ENCODE measurements at places on chromosomes 1 and 21. TPM values are rescaled to one million over a fixed set of nuclear protein-coding genes. Genes with fewer than 3 reads are reported as not detected.

GRCh38 chr1:117342397-117342796 lies 24.9 kb upstream of the MAN1A2 start:
- DNase-seq: no peak

ERICH3 gene
- not detected for total RNA-seq

DNA sequence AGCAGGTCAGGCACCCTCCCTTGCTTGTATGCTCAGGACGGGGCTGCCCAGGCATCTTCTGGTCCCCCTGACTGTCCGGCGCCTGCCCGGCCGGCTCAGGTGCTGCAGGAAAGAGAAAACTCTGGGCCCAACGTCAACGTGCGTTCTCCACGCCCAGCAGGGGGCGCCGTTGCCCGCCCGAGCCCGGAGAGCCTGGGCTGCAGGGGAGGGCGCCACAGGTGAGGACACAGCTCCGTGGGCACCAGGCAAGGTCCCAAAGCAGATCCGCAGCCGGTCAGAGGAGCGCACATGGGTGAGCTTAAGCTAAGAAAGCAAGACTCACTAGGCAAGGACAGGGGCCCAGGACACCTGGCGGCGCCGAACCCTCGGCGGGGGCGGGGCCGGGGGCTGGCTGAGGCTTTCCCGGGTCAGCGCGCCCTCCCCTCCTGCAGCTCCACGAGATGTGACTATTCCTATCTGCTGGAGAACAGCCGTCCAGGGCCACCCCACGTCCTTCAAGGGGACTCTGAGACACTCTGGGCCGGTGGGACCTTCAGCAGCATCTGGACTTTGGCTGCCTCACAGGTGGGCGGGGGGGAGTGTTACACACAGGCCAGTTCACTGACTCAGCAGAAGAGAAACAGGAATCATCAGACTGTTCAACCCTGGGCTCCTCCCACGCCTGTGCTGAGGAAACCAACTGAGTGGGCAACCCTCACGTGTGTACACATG lies 29.3 kb downstream of the KRTAP10-1 start:
- peak; percentile 13 for DNase-seq

S100A2 gene
- 4.0 TPM for total RNA-seq

DNA sequence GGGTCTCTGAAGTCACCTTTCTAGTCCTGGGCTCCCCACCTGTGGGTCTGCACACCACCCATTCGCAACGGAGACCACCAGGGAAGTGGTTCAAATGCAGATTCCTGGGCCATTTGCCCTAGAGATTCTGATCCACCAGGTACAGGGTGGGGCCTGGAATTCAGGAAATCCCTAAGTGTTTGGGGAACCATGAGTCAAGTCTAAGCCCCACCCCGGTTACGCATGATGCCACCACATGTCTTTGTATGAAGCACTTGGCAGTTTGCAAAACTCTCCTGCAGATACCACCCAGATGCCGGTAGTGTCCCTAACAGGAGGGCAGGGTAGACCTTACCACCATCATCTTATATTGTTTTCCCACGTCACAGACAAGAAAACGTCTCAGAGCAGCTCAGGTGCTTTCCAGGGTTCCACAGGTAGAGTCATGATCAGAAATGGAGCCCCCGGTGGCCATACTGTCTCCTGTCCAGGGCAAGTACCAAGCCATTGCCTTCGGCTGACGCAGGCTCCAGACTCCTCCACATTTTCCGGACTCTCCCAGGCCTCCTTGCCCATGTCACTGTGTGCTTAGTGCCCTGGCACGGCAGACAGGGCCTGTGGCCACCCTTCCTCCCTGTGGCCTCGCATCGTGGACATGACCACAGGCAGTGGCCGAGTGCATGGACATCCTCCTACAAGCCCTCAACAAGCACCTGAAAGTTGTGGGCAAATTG lies 89.2 kb upstream of the TMEM51 start:
- DNase-seq: no peak

CD5L gene
- total RNA-seq: not detected

IFI44L gene
- total RNA-seq: 16.1 TPM

DNA sequence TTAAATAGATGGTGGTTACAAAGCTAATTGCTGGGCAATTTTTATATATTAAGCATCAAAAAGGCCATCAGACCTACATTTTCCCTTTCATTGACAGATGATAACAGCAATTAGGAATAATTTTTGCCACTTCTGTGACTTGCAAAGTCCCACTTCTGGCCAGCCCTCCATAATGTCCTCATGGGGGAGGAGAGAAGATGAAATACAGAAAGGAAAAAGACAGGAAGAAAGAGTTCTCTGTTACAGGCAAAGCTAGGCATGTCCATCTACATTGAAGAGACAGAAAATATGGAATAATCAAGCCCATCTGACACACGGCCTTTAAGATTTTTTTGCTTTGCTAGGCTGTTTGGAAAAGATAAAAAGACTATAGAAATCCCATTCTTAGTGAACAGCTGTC lies 108.0 kb downstream of the ENAH start:
- no peak for DNase-seq

LMOD1 gene
- not detected for total RNA-seq

PODN gene
- not detected for total RNA-seq

DNA sequence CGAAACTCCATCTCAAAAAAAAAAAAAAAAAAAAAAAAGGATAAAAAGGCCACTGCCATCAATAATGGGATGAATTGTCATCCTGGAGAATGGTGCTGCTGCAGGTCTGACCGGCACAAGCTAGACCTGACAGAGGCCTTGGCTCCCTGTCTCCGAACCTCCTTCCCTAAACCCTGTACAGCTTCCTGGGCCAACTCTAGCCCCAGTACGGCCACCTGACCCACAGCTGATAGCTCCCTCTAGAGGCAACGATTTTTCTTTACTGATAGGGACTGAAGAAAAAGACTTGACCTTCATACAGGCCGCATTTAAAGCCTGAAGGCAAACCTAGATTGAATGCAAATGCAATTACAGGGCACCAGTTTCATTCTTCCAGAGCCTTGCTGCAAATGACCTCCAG lies 30.7 kb downstream of the NOL9 start:
- DNase-seq: peak; percentile 39

DNA sequence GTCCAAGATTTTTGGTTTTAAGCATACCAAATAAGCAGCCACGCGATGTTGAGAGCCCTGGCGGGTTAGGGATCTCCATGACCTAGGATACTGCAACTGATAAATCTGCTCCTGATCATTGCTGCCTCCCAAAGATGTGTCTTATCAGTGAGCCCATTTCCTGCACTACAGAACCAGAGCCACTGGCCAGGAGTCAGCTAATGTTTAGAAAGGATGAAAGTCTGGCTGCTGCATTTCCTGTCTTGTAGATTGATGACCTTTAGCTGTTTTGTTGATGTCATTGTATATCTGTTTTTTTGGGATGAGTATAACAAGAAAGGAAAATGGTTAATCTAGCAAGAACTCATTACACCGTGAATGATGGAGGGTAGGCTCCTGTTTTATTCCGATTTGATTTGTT lies 74.5 kb downstream of the C1orf21 start:
- DNase-seq: no peak

DNA sequence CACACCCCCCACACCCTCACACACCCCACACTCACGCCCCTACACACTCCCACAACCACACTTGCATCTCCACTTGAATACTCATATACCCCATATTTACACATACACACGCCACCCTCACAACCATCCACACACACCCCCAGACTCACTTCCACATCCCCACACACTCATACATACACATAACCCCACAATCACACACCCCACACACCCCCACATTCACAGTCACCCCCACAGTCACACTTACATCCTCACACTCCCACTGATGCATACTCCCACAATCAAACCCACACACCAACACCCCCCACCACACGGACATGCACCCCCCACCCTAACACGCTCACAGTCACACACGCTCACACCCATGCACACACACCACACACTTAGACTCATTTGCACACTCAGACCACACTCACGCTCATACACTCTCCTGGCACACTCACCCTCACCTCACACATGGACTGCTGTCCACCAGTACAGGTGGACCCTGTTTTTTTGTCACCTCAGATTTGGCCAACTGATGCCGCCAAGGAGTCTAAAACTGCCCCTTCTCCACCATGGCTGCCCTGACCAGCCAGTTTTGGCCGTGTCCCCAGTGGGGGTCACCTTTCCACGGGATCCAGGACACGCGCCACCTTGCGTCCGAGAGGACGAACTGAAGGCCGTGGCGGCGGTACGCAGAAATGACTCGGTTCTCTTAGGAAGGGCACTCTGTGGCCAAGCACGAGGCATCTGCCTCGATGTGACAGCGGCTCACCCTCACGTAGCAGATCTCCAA lies 45.3 kb upstream of the EDN2 start:
- no peak for DNase-seq

- DNase-seq: no peak
Observed at GRCh38 chr1:233465745-233466343, 138.3 kb downstream of the MAP3K21 start.

DNA sequence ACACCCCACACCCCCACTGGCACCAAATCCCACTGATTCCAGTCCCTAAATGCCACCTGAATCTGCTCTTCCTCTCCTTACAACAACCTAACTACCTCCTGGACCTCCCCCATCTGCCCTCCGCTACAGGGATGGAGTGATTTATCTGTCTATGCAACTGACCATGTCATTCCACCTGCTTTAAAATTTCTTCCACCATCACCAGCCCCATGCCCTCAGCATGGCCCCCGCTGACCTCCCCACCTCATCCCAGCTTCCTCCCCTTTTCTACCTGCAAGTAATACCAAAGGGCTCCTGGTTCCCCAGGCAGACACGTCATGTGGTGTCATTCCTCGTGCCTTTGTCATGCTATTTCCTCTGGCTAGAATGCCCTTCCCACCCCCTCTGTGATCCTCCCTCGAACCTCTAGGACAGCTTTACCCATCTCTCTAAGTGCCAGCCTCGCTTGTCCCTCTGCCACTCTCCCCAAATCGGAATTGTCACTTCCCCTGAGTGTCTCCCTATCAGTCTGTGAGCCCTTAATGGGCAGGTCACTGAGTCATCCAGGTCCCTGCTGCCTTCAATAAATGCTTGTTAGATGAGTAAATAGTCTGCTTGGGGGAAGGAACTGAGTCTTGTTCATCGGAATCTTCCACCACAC lies 3.7 kb downstream of the GJB4 start:
- DNase-seq: no peak
